ENCODE measurements at places on chromosomes 2 and 18.

DNA sequence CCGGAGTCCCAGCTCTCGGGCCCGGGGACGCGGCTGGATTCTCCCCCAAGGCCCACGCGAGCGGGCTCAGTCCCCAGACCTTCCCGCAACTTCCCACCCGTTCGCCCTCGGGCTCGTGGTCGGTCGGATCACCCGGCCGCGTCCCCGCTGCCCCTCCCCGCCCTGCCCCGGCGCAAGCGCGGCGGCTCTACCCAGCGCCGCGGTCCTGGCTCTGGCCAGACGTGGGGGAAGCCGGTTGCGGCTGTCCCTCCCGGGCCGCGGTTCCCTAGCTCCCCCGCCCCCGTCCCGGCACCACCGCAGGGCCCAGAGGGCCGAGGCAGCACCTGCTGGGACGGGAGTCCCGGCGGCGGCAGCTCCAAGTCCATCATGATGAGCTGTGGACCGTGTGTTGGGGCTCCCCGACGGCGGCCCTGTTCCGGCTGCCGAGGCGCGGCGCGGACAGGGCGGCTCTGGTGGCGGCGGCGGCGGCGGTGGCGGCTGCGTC, 276 bp downstream of the NFE2L2 start:
- DNase-seq: peak; percentile 14

- DNase-seq: no peak
Measured at GRCh38 chr2:98471402-98472131, 26.9 kb downstream of the INPP4A start.

GRCh38 chr2:173948842-173949241, 16.3 kb downstream of the SP3 start:
- DNase-seq: no peak

DNA sequence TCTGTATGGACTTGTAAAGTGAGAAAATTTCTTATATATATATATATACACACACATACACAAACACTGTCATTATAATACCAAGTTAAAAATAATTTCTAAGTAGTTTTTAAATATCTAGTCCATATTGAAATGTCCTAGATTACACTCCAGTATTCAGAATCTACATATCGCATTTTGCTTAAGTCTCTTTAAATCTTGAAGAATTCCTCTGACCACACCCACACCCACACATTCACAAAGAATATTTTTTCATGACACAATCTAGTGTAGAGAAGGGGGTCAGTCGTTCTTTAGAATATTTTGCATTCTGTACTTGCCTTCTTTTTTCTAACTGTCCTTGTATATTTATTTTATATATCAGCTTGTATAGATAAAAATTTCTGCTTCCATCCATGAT, 509.7 kb downstream of the CCDC85A start:
- DNase-seq: no peak

GRCh38 chr18:36396190-36396589, 98.7 kb downstream of the FHOD3 start:
- no peak for DNase-seq

GRCh38 chr2:80392441-80392840, 87.9 kb upstream of the LRRTM1 start:
- DNase-seq: no peak

DNA sequence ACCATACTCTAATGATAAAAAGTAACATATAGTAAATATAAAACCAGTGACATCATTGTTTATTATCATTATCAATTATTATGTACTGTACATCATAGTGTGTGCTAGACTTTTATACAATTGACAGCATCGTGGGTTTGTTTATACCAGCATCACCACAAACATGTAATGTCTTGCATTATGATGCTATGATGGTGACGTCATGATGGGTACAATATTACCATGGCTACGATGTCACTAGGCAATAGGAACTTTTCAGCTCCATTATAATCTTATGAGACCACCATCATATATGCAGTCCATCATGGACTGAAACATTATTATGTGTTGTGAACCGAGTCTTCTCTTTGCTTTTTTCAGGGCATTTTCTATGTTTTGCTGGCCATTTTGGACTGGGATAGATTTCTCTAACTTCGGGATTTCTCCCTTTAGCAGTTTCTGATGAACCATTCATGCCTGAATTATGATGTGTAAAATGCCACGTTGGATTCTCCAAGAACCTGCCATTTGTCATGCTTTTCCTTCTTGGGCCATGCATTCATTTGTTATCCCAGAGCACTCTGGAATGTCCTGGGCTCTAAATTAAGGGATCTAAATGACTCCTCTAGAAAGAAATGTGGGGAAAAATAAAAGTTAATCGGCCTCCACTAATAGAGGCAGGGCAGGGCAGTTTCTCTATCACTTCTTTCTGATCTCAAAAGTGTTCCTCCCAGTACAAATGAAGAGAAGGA, 325.6 kb upstream of the TNP1 start:
- no peak for DNase-seq

DNA sequence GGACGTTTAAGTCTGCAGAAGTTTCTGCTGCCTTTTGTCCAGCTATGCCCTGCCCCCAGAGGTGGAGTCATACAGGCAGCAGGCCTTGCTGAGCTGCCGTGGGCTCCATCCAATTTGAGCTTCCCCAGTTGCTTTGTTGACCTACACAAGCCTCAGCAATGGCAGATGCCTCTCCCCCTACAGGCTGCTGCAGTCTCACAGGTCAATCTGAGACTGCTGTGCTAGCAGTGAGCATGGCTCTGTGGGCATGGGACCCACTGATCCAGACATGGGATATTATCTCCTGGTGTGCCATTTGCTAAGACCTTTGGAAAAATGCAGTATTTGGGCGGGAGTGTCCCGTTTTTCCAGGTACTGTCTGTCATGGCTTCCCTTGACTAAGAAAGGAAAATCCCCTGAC, 726.0 kb downstream of the ERBB4 start:
- no peak for DNase-seq

DNA sequence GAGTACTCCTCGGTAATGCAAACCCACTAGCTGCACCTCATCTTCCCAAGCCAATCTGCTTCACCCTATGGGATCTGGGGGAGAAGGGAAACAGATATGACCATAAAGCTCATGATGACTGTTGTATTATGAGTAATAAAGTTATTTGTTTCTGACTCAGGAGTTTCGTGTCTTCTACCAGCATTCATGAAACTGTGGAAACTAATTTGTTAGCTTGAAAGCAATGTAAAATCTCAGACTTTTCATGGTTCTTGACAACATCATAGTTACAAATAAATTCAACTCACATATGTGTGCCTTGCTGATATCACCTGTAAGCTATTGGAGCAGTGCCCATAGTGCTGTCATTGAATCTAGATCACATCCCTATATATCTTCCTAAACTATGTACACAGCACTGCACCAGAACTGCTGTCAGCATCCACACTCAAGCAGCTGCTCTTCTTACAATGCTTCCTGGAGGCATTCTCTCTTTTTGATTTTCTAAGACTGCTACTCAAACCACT, 135.6 kb upstream of the KYNU start:
- no peak for DNase-seq

- no peak for DNase-seq
Measured at GRCh38 chr2:74416778-74417177, 4.6 kb downstream of the C2orf81 start.

DNA sequence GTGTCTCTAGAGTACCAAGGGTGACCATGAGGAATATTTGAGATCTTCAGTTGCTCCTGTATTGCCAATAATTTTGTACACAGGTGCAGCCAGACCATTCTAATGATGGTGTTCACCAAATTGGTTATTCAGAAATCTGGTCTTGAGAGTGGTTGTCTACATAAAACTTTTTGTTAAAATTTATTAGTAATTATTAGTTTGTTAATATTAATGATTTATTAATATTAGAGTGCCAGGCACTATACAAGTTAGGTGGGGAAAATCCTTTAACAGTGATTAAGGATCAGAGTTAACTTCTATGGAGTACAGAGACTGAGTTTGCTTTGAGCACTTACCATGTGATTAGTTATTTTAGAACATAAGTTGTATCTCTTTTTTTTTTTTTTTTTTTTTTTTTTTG, 9.0 kb downstream of the EIF5B start:
- no peak for DNase-seq

DNA sequence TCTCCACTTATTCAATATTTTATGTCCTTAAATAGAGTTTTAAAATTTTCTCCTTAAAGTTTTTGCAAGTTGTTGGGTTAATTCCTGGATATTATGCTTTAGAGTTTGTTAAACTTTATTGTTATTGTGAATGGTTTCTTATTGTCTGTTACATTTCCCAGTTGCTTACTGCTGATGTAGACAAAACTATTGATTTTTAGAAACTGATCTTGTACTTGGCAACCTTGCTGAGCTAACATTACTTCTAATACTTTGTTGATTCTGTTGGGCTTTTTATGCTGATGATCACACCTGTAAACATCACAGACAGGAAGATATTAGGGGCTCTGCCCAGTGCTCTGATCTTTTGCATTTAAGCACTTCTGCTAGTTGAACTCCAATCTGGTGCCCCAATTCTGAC, 2.8 kb upstream of the CLIP4 start:
- DNase-seq: no peak

- DNase-seq: no peak
Measured at GRCh38 chr2:112834396-112835037, 2.1 kb downstream of the IL1B start.

DNA sequence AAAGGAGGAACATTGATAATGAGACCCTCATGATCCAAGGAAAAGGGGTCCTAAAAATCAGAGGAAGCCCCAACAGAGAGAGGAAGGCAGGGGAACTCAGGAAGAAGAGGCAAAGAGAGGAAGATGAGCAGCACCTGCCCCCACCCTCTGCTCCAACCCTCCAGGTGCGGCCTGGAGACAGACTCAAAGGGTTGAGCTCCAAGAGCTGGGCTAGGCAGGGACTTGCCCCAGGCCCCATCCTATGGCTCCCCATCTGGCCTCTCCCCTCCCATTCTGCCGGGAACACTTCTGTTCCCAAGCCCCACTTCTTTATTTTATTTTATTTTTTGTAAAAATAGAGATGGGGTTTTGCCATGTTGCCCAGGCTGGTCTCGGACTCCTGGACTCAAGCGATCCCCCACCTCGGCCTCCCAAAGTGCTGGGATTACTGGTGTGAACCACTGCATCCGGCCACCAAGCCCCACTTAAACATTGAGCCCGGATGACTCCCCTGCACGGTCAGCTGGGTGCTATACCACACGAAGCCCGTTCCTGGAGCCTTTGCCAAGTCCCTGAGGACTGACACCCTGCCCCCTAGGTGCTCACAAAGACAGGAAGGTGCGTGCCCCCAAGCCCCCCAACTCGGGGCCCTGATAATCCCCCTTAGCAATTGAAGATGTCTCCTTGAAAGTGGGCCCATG, 3.8 kb upstream of the GPR55 start:
- no peak for DNase-seq

DNA sequence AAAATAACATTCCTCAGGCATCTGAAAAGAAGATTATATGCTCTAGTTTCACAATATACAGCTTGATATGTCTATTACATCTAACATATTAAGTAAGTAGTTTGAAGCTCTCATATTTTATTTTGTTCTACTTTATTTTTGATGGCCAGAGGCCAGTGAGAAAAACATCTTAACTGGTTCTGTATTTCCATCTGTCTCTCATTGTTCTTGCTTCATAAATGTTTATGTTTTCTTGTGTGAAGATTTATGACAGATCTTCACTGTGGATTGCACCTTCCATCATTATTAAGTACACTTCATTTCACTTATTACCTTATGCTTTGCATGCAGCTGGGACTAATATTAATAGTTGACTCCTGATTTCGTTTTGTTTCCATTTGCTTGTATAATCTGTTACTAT, 511.2 kb downstream of the TSN start:
- no peak for DNase-seq

DNA sequence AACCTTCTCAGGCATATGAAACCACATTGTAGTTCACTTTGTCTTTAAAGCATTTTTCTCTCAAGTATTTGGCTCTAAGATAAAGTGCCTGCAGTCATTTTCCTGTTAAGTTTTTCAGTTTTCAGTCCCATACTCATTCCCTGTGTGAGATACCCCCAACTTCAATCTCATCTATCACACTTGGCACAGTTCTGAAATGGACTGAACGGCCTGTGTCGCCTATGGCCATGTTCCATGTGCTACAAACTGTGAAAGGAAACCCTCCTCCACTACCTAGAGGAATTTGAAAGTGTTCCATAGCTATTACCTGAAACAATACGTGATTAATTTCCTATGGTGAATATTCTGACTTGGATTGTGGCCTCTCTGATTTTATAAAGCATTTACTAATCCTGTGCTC, 319.1 kb downstream of the CTNNA2 start:
- DNase-seq: no peak

GRCh38 chr18:7259475-7259874, 28.6 kb downstream of the LRRC30 start:
- no peak for DNase-seq

GRCh38 chr2:160489111-160489510, 4.5 kb downstream of the RBMS1 start:
- no peak for DNase-seq

GRCh38 chr2:9952286-9952737, 819 bp downstream of the GRHL1 start:
- no peak for DNase-seq

All from stimulated activated CD4-positive, alpha-beta T cell treated with anti-CD3 and anti-CD28 coated beads, Interleukin-12 subunit alpha, Interleukin-12 subunit beta, amount 100 ng/mL, for 48 hours (primary cell).